ENCODE measurements at places on chromosomes 2 and 18. TPM values are rescaled to one million over a fixed set of nuclear protein-coding genes. Genes with fewer than 3 reads are reported as not detected.
A peak's percentile ranks its signal among the peaks of the same experiment; 100 is the strongest.

- DNase-seq = no peak
Observed at GRCh38 chr2:79131687-79132086, 11.4 kb downstream of the REG1A start.

- no peak for DNase-seq
Observed at GRCh38 chr18:72783530-72783929, 84.3 kb downstream of the NETO1 start.

DNA sequence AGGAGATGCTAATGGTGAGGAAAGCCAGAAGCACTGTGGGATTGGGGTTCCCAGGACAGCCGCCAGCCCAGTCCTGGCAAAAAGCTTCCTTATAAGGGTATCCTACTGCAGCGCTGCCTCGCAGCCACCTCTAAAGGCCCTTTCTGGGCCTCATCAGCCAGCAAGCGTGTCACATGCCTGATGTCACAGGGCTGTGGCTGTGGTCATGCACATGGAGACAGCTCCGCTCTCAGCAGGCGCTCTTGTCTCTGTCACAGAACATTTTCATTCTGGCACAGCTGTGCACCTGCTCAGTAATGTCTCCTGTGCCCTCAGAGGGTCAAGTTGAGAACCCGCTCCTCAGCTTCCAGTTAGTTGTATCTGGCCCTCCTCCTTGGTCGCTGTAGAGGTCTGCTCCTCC, 17.7 kb upstream of the MAL start:
- no peak for DNase-seq

- no peak for DNase-seq
Observed at GRCh38 chr2:54767921-54768320, 44.5 kb downstream of the EML6 start.

DNA sequence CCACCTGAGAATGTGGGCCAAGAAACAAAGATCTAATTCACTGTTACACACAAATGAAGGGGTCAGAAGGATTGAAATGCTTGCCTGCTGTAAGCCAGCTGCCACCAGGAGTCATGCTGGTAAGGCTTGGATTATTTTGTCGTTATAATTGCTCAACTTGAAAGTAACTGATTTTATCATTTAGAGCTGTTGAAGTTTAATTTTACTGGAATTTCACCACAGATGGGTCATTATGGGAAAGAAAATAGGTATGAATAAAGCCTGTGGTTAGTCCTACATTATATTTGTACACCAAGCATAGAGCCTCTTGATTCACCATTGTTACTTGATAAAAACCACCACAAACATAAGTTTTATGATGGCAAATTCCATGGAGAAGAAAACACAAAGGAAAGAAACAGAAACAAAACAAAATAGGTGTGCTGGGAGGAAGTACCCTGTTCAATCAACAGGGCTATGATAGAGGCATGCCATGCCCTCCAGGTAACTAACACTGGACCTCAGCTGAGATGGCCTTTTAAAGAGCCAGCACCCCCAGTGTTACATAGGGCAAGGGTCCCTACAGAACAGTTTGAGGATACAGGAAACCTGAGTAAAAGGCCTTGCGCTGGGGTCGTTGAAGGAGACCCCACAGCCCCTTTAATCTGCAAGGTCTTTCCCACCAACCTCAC, 3.0 kb downstream of the CLEC4F start:
- no peak for DNase-seq

GRCh38 chr2:172279813-172280212, 147.6 kb upstream of the ITGA6 start:
- DNase-seq = no peak

DNA sequence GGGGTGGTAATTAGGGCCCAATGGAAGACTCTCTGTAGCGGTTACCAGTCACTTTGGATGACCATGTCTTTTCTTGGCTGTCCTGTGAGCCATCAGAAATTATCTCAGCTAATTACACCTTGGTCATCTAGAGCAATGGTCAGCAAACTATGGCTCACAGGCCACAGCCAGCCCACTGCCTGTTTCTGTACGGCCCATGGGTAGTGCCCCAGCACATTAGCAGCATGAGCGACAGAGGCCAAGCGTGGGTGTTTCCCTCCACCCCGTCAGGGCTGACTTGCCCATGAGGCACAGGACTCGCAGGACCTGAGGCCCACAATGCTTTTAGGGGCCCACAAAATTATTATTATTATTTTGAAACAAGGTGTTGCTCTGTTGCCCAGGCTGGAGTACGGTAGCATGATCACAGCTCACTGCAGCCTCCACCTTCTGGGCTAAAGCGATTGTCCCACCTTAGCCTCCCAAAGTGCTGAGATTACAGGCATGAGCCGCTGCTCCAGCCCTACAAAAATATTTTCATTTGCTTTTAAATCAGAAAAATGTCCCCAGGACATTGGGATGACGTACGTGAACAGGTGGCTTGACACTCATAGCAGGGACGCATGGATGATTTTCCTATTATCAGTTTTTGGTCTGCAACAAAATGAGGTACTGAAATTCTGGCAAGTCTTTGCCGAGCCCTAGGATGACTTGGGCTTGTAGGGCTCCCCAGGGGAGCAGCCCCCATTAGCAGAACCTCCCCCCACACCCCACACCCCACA, 29.3 kb upstream of the CEP68 start:
- no peak for DNase-seq

DNA sequence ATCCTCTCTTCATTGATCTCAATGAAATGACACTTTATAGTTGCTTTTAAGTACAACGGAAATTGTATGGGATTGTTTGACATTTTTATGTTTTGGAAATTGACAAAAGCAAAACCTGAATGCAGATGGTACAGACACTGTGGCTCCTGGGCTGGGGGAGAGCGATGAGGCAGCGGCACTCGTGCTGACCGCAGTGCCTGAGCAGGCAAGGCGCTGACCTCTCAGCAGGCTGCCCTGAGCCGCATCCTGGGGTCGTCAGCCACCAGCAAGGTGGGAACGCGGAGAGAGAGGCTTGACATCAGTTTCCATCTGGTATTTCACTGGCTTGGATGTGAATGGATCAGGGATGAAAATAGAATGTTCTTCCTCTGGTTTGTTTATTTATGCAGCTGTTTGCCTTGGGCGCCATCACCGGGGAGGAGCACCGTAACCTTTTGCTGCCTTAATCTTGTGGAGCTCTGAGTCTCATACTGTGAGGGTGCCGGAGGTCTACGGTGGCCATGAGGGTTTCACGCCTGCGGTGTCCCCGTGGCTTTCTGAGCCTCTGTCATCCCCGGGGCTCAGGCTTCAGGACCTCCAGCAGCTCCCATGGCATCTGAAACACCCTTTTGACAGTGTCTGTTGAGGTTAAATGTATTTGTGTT, 94.8 kb upstream of the TPO start:
- no peak for DNase-seq

GRCh38 chr2:19872302-19872701, 29.5 kb downstream of the TTC32 start:
- DNase-seq = peak; percentile 13

DNA sequence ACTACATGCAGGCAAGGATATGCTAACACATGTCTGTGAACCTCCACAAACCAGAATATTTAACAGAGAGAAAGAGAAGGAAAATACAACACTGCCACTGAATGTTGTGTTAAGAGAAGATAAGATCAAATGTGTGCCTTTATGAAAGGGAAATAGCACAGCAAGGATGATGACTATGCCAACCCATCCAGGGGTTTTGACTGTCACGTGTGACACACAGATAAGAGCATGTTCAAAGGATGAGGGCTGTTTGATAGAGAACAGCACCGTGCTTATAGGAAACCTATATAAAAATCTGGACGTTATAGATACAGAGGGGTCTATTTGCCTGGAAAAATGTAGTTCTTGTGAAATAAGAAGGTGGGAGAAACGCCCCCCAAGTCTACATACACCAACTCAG, 911.8 kb downstream of the CPS1 start:
- no peak for DNase-seq

DNA sequence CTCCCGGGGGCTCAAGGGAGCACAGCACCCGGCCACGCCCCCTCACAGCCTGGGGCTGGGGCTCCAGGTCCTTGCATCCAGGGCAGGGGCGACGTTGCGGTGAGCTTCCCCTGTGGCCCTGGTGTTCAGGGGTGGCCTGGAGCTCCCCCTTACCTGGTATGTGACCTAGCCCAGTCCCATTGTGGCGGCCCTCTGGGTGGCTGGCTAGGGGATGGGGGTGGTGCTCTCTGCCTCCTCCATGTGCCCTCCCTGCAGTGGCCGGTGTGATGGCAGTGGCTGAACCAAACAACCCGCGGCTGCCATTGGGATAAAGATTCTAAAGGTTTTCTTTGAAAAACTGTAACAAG, 288.3 kb downstream of the RDH14 start:
- DNase-seq = no peak

DNA sequence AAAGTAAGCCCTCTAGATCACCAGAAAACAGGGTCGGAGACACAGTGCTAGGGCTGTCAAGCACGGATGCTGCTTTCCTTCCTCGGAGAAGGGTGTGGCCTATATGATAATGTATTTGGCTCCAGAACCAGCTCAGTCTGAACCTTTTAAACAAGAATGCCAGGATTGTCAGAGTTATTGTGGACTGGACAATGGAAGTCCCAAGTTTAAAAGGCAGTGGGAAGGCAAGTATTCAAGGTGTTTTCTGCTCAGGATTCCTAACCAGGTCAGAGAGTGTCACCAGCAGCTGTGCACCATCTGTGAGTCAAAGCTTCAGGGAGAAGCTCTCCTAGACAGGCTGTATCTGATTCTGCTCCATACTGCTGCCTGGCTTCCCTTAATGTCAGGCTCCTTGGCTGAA, 94.8 kb downstream of the SPOPL start:
- no peak for DNase-seq

DNA sequence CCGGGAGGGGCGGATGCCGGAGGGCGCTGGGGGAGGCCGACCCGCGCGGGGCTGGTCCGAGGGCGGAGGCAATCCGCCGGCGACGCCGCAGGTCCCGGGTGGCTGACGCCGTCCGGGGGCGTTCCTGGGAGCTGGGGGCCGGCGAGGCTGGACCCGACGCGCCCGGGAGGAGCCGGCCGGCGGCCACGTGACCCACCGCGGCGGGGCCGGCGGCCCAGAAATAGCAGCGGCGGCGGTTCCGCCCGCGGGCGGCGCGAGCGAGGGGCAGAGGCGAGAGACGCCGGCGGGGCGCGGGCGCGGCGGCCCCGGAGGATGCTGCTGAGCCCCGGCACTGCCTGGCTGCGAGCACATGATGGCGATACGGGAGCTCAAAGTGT, at the start of gene RAB31:
RAB31 (plus strand) TSS at position 245 of the 377 bp plus-strand sequence; CDS start at position 350, 105 bp downstream.
- DNase-seq = peak; percentile 86

DNA sequence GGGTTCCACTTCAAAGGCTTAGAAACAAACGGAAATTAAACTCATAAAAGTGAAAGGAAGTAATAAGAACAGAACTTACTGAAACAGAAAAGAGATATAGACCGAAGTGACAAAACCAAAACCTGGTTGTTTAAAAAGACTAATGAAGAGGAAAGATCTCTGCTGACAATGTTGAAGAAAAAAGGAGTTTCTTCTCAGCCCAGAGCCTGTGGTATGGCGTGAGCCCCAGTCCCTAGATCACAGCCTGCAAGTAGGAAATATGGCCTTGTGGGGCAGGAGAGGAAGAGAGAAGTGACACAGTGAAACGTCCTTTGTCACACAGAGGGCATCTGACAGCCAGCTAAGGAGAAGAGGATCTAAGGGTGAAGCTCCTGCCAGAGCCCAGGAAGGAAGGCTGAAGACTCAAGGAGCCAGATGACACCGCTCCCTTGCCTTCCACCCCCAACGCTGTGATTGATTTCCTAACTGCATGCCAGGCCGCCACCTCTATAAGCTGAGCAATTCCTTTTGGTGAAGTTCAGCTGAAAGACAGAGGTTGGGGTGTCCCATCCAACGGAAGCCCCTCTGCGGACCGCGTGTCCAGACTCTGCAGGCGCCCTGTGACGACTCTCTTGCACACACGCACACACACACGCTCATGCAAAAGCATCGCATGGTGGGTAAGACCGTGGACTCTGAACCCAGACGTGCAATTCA, 141.1 kb downstream of the HDAC4 start:
- peak; percentile 52 for DNase-seq

- DNase-seq = no peak
Observed at GRCh38 chr2:134399096-134399495, 145.2 kb downstream of the MGAT5 start.

GRCh38 chr18:712401-713134, at the start of gene ENOSF1:
ENOSF1 (minus strand) TSS chr18:712630; CDS start chr18:712587, 43 bp downstream.
- DNase-seq = peak; percentile 90

DNA sequence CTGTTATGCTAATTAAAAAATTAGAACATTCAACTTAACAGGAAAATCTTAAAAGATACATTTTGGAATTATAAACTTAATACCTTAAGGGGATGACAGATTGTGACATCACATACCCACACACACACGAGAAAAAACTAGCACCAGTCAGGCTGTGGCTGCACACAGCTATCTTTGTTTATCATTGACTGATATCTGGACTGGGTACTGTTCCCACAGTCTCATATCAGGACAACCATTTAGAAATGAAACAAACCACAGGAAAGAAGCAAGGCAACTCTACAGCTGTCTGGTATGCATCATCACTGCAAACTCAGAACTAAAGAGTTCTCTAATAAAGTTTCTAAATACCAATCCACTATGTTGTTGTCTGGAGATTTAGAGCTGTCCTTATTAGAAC, 210.9 kb upstream of the SMAD7 start:
- no peak for DNase-seq

- no peak for DNase-seq
Observed at GRCh38 chr2:23385351-23385747, 370 bp downstream of the KLHL29 start.

DNA sequence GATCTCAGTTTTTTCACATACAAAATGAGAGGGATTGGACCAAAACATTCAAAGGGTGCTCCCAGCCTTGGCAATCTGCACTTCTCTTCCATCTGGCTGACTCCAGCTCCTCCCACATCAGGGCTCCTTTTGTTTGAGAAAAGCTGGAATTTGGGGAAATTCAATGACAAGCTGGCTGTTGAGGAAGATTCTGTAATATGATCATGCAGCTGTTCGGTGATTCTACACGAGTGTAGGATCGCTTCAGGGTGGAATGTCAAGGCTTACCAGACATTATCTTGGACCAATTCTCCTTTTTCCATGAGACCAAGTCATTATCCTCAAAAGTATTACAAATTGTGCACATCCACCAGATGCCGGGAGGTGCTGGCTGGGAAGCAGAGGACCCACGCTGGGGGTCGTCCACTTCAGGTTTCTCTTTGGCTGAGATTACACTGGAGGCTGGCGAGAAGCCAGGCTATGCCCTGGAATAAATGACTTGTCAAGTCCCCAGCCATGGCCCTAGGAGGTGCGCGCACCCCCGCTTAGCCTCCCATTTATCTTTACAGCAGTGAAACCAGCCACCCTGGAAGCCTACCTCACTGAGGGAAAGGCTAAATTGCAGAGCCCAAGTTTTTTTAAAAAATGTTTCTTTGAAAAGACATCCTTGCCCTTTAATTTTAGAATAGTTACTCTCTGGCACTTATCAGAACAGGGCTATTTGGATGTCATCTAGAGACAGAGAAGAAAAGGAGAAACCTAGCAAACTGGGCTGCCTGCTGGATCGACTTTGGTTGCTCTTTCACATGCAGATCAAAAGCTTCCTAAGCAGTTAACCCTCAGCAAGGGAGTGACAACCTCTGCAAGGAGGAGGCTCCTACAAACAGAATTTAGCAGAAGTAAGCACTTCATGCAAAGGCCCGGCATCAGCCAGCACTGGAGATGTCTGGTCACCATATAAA, 42.5 kb upstream of the LCLAT1 start:
- peak; percentile 62 for DNase-seq

CSRNP3 gene
- 8.3 TPM for total RNA-seq

HOXD13 gene
- total RNA-seq = not detected

LONRF2 gene
- 11.4 TPM for total RNA-seq

SPATA3 gene
- not detected for total RNA-seq

MROH2A gene
- total RNA-seq = not detected

SERPINB11 gene
- not detected for total RNA-seq

ATP6V1B1 gene
- 1.3 TPM for total RNA-seq

Measured in sciatic nerve (tissue), 2 donors.